ENCODE measurements at places on chromosomes 6 and 20.
A peak's percentile ranks its signal among the peaks of the same experiment; 100 is the strongest.

- DNase-seq, result peak; percentile 39
Measured at GRCh38 chr6:107116328-107116892, 1.1 kb upstream of the BEND3 start.

- peak; percentile 61 for DNase-seq
Measured at GRCh38 chr6:46325561-46326530, 155.1 kb upstream of the ENPP5 start.

- DNase-seq, result no peak
Measured at GRCh38 chr6:121767211-121767610, 331.8 kb downstream of the GJA1 start.

- DNase-seq, result no peak
Measured at GRCh38 chr6:156169371-156169770, 607.8 kb upstream of the ARID1B start.

- no peak for DNase-seq
Measured at GRCh38 chr6:123715006-123715863, 78.5 kb upstream of the TRDN start.

GRCh38 chr6:106318061-106318460, 7.5 kb downstream of the ATG5 start:
- DNase-seq, result no peak

DNA sequence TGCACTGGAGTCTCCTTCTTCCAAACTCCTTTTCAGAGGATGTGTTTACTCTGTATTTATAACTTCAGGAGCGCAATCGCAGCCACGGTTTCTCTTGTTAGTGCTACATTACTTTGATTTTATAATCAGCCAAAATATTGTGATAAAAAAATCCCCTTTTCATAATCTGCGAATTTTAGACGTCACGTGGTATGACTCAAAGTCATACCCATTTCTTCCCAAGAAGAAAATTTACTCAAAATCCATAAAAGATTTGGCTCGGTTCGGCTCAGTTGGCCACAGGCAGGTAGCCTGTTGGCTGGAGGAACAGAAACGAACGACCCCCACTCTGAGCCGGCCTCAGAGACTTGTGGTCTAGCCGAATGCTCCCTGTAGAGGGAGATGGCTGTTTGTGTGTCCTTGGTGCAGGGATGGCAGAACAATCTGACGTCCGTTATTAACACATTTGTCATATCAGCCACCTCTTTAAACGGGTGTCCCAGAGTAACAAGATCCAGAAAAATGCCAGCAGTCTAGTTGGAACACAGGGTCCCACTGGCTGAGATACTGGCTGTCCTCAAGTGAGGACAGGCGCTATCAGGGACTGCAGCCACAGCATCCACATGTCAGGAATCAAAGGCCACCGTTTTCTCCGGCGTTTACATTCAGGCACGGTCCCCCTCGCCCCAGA, 247.6 kb downstream of the DLL1 start:
- no peak for DNase-seq

DNA sequence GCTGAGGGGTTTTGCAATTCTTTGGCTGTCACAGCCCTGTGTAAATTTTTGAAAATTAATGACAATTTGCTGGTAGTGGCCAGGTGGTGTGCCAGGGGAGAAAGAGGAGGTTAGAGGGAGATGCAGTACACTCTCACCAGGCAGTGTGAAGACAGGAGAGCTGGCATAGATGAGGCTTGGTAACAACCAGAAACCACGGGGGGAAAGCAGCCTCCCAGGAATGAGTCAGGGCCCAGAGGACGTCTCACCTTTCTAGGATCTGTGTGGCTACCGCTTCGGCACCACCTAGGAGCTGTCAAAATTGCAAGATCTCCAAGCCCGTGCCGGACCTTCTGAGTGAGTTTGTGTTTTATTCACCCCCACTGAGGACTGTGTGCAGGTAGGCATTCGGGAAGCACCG, 171.4 kb downstream of the PACRG start:
- no peak for DNase-seq

GRCh38 chr6:137884149-137884909, 17.3 kb downstream of the TNFAIP3 start:
- DNase-seq, result no peak

DNA sequence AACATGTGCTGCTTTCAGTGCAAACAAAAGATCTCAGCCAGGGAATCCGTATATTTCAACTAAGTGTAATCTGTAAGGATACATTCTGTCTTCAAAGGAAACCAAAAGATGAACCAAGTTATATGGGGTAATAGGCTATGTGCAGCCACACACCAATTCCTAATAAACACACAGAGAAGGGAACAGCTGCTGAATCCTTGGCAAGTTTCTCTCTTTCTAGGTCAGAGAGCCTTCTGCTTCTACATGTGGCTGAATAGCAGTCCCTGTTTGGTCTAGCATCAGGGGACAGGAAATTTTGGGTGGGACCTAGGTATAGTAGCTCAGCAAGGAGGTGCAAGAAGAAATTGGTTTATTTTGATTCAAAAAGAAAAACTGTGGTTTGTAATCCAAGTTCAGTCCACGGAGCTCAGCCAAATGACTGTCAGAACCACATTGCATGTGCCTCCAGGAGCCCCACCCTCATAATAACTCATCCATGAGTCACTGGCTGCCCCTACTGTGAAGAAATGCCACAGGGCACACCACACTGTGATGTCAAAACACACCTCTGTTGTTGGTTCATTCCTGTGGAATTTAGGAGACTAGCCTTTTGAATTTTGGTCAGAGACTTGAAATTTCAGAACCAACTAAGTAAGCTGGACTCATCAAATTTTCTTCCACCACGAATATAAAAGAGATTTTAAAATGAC, 21.1 kb downstream of the SPTLC3 start:
- no peak for DNase-seq

DNA sequence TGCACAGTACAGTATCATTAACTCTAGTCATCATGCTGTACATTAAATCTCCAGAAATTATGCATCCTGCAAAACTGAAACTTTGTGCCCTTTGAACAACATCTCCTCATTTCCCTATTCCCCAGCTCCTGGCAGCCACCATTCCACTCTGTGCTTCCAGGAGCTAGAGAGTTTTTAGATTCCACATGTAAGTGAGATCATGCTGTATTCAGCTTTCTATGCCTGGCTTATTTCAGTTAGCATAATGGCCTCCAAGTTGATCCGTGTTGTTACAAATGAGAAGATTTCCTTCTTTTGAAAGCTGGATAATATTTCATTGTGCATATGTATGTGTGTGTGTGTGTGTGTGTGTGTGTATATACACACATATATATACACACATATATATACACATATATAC, 86.9 kb upstream of the SLC24A3 start:
- no peak for DNase-seq
